Hematopoietic multipotent progenitor cell treated with erythropoietin and hydrocortisone succinate and interleukin-3 and kit ligand, for 15 days (in vitro differentiated cells): ENCODE measurements at places on chromosomes 3 and 15.

DNA sequence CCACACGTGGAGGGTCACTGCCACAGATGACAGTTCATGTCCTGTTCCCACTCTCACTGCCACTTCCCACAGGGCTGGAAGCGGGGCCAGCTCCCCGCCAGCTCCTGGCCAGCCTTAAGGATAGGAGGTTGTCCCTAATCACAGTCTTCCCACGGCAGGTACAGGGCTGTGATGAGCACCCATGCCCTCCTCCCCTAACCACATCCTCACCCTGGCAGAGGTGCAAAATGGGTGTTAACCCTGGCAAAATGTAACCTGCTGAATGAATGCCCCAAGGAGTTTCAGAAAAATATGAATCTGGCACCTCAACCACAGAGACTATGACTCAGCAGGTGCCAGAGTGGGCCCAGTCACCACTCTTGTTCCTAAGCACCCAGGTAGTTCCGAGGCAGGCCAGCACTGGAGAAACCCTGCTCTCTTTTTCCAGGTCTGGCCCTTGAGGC is 185.1 kb upstream of the TPM1 start:
- DNase-seq = no peak

GRCh38 chr3:43073116-43073835 is 32.6 kb downstream of the POMGNT2 start:
- DNase-seq = no peak

DNA sequence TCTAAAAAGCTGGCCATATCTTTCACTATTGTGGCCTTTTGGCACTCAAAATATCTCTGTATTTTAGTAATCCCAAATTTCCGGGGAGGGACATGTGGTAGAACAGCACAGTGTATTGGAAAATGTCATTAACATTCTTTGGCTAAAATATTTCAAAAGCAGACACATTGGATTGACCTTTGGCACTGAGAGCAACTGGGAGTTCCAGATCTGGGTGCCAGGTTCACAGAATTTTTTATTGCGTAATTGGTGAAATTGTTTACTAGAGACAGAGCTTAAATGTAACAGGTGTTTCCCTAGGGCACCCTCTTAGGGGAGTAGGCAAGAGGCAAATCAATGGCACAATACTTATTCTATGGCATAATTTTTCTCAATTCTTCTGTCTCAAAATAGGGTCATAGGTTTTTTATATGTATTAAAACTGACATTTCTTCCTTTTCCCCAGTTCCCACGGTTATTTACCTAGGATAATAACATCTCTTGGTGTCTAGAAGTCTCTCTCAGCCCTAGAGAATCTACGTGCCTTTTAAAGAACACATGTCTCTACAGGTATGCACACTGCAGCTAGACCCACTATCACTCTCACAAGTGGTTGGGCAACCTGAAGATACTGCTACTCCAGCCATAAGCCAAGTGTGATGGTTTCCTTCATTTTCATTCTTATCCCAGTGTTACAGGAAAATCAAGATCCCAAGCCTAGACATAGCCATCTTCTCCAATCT is 10.6 kb downstream of the RBMS3 start:
- DNase-seq = no peak

- no peak for DNase-seq
Observed at GRCh38 chr3:158718490-158719170, 13.6 kb downstream of the RARRES1 start.

- no peak for DNase-seq
Observed at GRCh38 chr3:58074997-58075396, 66.8 kb downstream of the FLNB start.

GRCh38 chr3:107958146-107958545 is 132.7 kb downstream of the CD47 start:
- no peak for DNase-seq

GRCh38 chr15:81313686-81314085 is 10.3 kb downstream of the STARD5 start:
- no peak for DNase-seq

DNA sequence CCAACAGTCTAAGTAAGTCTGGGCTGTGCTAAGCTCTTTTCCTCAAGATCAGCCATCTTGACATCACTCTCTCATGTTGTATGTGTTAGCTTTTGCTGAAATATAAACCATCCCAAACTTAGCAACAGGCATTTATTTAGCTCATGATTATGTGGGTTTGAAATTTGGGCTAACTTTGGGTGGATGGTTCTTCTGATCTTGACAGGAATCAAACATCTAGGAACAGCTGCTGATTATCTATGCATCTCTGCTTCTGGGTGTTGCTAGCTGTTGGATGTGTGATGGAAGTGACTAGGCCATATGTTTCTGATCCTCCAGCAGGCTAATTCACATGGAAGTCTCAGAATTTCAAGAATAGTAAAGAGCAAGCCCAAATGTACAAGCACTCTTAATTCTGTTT is 615.2 kb upstream of the TGFBR2 start:
- no peak for DNase-seq

DNA sequence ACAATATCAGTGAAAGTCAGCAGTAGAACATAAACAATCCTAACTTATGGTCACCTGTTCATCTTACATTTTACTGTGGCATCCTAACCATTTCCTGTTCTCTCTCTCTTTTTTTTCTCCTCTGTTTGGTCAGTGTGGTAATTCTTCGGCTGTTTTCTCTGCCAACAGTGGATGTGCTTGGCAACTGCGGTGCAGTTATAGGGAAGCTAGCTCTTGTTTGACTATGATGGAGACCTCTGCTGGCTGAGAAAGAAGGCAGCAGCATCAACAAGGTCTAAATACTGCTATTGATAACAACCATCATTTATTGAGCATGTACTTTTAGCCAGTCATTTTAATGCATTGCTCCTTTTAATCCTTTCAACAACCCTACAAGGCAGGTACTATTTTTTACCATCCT is 723 bp upstream of the DRD3 start:
- DNase-seq = no peak

DNA sequence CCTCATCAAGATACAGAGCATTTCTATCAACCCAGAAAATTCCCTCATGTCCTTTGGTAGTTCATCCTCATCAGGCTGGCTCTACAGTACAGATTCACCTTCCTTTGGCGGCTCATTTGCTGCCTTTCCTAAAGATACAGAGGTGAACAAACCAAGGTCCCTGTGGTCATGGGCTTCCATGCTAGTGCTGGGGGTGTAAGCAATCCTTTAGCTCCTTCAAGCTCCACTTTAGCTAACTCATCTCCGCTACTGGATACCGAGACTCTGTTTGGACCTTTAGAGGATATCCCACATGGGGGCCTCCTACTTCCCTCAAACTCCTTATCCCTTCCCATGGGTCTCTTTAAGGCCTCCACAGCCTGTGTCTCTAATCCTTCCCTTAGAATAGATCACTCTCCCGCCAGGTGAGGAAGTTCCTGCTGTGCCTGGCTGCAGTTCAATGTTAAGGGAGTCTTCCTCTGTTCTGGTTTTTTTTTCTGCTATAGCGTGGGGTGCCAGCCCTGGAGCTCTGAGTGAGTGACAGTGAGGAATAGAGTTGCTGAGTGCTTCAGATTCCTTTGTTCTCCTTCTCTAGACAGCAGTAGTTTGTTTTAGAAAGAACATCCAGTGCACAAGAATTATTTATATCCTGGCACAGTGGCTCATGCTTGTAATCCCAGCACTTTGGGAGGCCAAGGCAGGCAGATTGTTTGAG is 30.7 kb downstream of the CLEC3B start:
- no peak for DNase-seq

GRCh38 chr3:136141291-136141785 is 54.8 kb downstream of the MSL2 start:
- DNase-seq = no peak

- DNase-seq = no peak
Observed at GRCh38 chr3:82217571-82217970, 456.1 kb upstream of the GBE1 start.

- no peak for DNase-seq
Observed at GRCh38 chr3:10334459-10334858, 13.5 kb upstream of the SEC13 start.

GRCh38 chr3:46427916-46428833 is 21.1 kb downstream of the CCRL2 start:
- peak; percentile 84 for DNase-seq

GRCh38 chr3:146496251-146496650 is 26.9 kb upstream of the PLSCR2 start:
- DNase-seq = no peak

GRCh38 chr3:142235690-142236089 is 10.3 kb upstream of the GK5 start:
- no peak for DNase-seq

- DNase-seq = no peak
Observed at GRCh38 chr15:79243723-79244122, 38.8 kb upstream of the ANKRD34C start.

GRCh38 chr15:83210619-83211018 is 3.0 kb upstream of the HDGFL3 start:
- no peak for DNase-seq

DNA sequence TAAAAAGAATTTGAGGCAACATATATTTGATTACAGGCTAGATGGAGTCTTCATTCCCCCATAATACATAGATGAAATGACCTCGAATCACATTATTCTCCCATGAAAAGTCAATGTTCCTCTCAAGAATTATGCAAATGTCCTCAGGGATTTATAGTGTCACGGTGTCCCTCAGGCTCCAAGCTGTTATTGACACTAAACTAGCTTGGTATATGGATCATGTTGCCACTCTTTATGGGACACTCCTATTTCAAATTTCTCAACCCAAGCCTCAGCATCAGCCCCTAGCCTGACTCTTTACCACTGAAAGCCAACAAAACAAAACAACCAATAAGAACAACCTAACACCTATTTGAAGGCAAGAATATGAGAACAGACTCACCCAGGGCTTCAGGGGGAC is 139.8 kb downstream of the TPRG1 start:
- no peak for DNase-seq

GRCh38 chr15:92981333-92981732 is 81.2 kb downstream of the CHD2 start:
- no peak for DNase-seq

- DNase-seq = no peak
Observed at GRCh38 chr3:125185805-125186204, 26.7 kb downstream of the SLC12A8 start.

- DNase-seq = no peak
Observed at GRCh38 chr3:38311941-38312340, 29.8 kb downstream of the SLC22A14 start.

- DNase-seq = no peak
Observed at GRCh38 chr3:42799376-42799775, 4.9 kb downstream of the HIGD1A start.

- no peak for DNase-seq
Observed at GRCh38 chr3:81823882-81824395, 62.5 kb upstream of the GBE1 start.

- DNase-seq = no peak
Observed at GRCh38 chr3:117868766-117869165, 1159.2 kb downstream of the TUSC7 start.

DNA sequence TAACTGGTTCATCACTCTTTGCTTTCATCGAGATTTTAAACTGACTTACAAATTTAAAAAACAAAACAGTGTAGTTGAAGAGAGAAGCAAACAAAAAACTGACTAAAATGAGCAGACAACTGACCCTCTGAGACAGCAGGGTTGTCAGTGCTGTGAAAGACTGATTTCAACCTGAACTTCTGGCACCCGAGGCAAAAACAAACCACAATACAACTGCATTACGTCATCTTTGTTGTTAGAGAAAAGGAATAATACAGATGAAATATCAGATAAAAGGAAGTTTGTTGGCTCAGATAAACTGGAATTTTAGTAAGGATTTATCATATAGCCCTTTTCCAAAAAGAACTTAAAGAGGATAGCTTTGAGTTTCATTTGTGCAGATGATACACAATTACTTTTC is 51.1 kb downstream of the PARP15 start:
- DNase-seq = no peak

DNA sequence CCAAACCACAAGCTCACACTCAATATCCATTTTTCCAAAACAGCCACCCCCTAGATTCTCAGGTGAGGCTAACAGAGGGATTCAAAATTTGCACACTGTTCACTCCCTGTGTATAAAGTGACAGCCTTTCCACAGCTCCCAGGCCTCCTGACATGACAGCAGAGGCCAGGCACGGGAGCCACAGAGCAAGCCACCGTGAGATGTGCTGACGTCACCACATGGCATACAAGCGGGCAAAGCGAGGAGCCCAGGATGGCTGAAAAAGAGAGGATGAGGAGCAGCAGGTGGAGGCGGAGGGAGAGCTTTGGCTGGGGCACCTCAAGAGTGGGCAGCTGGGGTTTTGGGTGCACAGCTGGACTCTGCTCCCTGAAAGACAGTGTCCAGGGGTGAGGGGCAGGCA is 27.1 kb downstream of the EHD4 start:
- no peak for DNase-seq

DNA sequence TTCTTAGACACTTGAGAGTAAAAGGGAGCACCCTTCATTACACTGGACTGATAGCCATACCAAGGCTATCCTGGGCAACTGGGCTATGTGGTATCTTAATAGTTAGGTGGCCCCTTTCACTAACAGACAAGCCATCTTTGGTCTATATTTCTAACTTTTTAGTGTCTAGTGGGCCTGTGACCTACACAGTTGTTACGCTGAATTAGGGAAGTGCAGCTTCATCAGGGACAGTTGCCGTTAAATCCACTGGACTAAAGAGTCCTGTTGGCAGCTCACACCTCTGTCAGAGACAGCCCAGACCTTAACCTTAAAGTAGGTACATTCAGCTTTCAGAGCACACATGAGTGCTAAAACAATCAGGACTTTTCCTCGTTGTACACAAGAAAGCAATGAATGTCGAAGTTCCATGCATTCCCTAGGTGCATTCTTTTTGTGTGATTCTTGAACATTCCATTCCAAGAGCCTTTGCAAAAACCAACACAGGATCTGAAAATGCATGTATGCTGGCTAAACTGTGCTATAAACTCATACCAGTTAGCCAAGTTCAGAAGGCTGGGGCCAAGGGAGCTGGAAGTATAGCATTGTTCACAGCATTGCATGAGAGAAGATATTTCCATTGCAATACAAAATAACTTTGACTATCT is 230.2 kb upstream of the EIF1B start:
- DNase-seq = no peak

DNA sequence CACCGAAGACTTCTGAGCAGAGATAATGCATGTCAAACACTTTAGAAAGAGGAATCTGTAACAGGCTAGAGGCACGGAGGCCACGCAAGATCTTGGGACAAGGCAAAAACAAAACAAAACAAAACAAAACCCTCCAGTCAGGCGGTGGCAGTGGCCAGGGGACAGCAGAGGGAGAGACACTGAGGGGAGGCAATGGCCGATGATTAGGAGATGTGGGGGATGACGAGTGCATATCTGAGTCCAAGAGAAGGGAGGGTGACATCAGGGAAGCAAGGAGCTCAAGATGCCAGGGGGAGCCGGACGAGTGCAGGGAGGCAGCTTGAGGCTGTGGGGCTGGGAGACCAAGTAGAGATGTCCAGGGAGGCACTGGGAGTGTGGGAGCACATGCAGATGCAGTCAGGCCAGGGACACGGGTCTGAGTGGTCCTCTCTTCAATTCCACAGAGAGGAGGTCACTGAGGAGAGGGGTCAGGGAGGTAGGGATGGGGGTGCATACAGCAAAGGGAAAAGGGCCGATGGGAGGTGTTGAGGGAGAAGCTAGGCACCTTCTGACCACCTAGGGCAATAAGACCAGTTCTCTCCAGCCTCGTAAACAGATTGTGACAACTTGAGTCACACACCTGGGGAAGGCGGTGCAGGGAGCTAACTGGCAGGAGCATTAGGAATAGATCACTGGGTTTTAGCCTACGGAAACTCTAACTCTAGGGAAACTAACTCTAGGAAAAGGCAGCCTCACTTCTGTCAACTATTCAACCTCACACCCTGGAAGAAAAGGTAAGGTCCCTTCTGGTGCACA is 29.6 kb downstream of the SLCO2A1 start:
- DNase-seq = no peak

- DNase-seq = no peak
Observed at GRCh38 chr3:26316472-26316871, 306.1 kb upstream of the LRRC3B start.
